Vein endothelial cell (primary cell): ENCODE measurements at places on chromosomes 12 and 14. TPM values are rescaled to one million over a fixed set of nuclear protein-coding genes. Genes with fewer than 3 reads are reported as not detected.

Gene GPR68
- 0.65 and 0.96 TPM in 2 replicates for total RNA-seq

Gene TGFB3
- 2.8 and 3.6 TPM in 2 replicates for total RNA-seq

Gene FOXA1
- 0.33 TPM in 1 of 2 replicates, not detected in the other for total RNA-seq

Gene CLEC12A
- not detected in 2 replicates for total RNA-seq

Gene CABP1
- not detected in 2 replicates for total RNA-seq

Gene RD3L
- not detected in 2 replicates for total RNA-seq

Gene OR10G2
- not detected in 2 replicates for total RNA-seq

Gene TMEM106C
- 52.6 and 74.8 TPM in 2 replicates for total RNA-seq

Gene ACVR1B
- 12.4 and 18.3 TPM in 2 replicates for total RNA-seq

Gene DCN
- 1.3 and 1.4 TPM in 2 replicates for total RNA-seq

Gene JDP2
- 7.9 and 13.7 TPM in 2 replicates for total RNA-seq

Gene TMEM132C
- not detected in 2 replicates for total RNA-seq

Gene CPNE6
- not detected in 2 replicates for total RNA-seq

Gene OAS2
- total RNA-seq, result 3.3 and 4.6 TPM in 2 replicates

Gene CPM
- total RNA-seq, result 1.3 and 2.7 TPM in 2 replicates

Gene POTEM
- total RNA-seq, result not detected in 2 replicates

Gene KIF5A
- not detected in 2 replicates for total RNA-seq

Gene GLIPR1
- 17.6 and 24.8 TPM in 2 replicates for total RNA-seq

Gene SMCO2
- total RNA-seq, result not detected in 2 replicates

Gene OR4E2
- total RNA-seq, result not detected in 2 replicates

Gene SDR9C7
- not detected in 2 replicates for total RNA-seq

Gene FSCB
- not detected in 2 replicates for total RNA-seq

Gene ZC2HC1C
- 0.67 and 1.6 TPM in 2 replicates for total RNA-seq

Gene INHBE
- not detected in 2 replicates for total RNA-seq

Gene LRRK2
- total RNA-seq, result 0.33 and 2.0 TPM in 2 replicates

Gene MRPS35
- 46.4 and 56.3 TPM in 2 replicates for total RNA-seq

Gene CIDEB
- total RNA-seq, result 1.6 and 3.0 TPM in 2 replicates

Gene CD4
- total RNA-seq, result not detected in 2 replicates

Gene BTBD6
- 58.2 and 58.8 TPM in 2 replicates for total RNA-seq

Gene TAS2R31
- total RNA-seq, result 6.9 and 7.2 TPM in 2 replicates

Gene CLEC4C
- not detected in 2 replicates for total RNA-seq

Gene C14orf132
- 0.98 and 5.3 TPM in 2 replicates for total RNA-seq

Gene MAP1LC3B2
- 0.33 and 0.86 TPM in 2 replicates for total RNA-seq

Gene GPR84
- total RNA-seq, result 0.38 TPM in 1 of 2 replicates, not detected in the other

Gene CBLN3
- 1.2 and 1.3 TPM in 2 replicates for total RNA-seq

Gene SNX6
- 127 and 144 TPM in 2 replicates for total RNA-seq

Gene KLRC4
- total RNA-seq, result not detected in 2 replicates

Gene BEGAIN
- total RNA-seq, result 0.10 TPM in 1 of 2 replicates, not detected in the other

Gene PIWIL1
- not detected in 2 replicates for total RNA-seq

Gene STYK1
- 12.3 and 14.7 TPM in 2 replicates for total RNA-seq

Gene JAG2
- 47.0 and 50.1 TPM in 2 replicates for total RNA-seq

Gene EPYC
- total RNA-seq, result not detected in 2 replicates

Gene TSHR
- total RNA-seq, result not detected in 2 replicates

Gene GRIN2B
- not detected in 2 replicates for total RNA-seq

Gene ZNF891
- total RNA-seq, result 0.86 and 0.98 TPM in 2 replicates

Gene MUCL1
- total RNA-seq, result not detected in 2 replicates

Gene NUAK1
- 84.6 and 116 TPM in 2 replicates for total RNA-seq

Gene RNU4-1
- total RNA-seq, result under 0.01 TPM in 2 replicates

Gene TSPAN19
- total RNA-seq, result not detected in 2 replicates

Gene CYP27B1
- total RNA-seq, result under 0.01 and 0.67 TPM in 2 replicates

Gene CFAP73
- not detected in 2 replicates for total RNA-seq

Gene COPS7A
- 42.5 and 45.7 TPM in 2 replicates for total RNA-seq
